ENCODE measurements at places on chromosomes 16 and 17.

DNA sequence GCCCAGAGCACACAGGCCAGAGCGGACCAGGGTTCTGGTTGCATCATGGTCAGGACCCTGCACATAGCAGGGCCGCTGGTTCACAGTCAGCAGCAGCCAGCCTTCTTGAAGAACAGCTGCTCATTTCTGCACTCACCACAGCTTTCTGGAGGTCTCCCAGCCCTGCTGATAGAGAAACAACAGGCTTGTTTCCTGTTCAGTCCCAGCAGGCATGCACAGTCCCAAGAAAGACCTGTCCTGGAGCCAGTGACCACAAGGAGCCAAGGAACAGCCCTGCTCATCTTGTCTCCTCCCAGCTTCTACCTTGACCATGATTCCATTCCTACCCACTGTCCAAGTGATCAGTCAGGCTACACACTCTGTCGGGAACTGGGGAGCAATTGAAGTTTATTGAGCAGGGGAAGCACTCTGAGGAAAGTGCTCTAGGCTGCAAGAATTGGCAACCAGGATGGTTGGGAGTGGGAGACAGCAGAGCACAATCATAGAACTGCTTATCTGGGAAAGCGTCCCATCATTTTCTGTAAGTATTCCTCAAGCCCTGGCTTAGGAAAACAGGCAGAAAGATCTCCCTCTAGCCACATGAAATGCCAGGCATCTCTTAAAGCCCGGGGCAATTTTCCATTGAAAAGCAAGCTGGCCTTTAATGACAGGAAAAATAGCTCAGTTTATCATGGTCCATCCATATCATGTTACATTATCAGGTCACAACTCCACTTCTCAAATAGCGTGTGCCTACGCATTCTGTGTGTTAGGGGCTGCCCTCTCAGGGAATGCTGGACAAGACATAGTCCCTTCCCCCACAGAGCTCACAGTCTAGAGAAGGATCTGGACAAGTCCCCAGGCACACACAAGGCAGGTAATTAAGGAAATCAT is 155.4 kb upstream of the FOXF1 start:
- DNase-seq, result no peak

DNA sequence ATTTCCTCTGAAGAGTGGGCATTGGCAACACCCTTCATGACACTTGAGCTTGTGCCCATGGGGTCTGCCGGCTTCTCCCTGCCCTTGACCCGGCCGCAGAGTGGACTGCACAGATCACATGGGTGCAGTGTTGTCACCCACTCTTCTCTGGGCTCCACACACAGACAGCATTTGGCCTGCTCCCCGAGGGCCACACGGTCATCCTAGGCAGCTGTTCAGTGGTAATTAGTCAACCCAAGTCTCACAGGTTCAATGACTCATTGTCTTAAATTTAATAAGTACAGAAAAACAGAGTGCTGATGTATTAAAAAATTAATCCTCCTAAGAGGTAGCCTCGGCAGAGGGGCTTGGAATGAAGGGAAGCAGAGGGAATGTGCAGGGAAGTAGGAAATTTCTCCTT is 204.8 kb downstream of the MSI2 start:
- DNase-seq, result no peak

- no peak for DNase-seq
Measured at GRCh38 chr17:33593991-33594390, 300.9 kb upstream of the ASIC2 start.

DNA sequence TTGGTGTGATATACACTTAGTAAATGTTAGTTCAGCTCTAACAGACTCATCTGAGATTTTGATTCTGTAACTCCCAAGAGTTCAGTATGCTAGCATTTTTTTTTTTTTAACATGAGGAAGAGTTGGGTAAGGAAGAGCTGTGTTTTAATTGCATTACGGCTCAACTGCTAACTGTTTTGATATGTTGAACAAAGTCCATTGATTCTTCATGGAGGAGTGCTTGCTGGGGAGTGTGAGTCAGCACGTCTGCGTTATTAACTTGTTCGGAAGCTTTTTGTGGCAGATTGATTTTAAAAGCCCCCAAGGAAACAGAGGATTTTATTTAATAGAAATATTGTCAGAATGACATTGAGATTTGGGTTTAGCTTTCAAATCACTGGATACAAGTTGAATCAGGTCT is 45.8 kb downstream of the PITPNC1 start:
- no peak for DNase-seq

GRCh38 chr17:50129728-50130558 is at the start of gene SAMD14:
TSS of gene SAMD14 (minus strand) at chr17:50130160. CDS start at chr17:50124959, 5,201 bp downstream.
- no peak for DNase-seq

DNA sequence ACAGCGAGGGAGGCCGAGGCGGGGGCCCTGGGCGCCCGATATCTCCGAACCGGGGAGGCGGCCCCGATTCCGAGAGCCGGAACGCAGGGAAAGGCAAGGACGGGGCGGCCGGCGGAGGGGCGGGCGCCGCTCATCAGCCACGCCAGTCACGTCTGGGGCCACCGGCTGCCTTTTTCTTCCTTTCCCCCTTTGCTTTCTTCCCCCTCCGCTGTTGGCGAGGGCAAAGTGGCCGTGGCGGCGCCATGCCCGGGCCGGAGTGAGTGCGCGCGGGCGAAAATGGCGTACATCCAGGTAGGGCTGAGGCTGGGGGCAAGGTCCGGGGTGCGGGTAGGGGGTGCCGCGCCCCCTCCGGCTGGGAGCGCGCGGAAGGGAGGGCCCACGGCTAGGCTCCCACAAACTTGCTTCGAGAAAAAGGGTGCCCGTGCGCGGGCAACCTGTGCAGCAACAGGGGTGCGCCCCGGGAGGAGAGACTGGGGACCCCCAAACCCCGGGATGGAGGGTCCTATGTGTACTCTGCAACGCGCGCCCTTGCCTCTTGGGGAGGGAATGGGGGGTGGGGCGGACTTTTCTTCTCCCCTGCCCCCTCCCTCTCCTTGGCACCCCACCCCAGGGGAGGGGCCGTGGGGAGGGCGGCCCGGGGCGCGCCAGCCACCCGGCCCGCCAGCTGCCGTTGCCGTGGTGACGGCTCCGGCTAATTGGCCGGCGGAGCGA is 486 bp downstream of the SYT17 start:
- DNase-seq, result no peak
